Endodermal cell (in vitro differentiated cells): ENCODE measurements at places on chromosomes 4 and X. TPM values are rescaled to one million over a fixed set of nuclear protein-coding genes. Genes with fewer than 3 reads are reported as not detected.

GRCh38 chr4:42927946-42928345, 35.4 kb downstream of the GRXCR1 start:
- DNase-seq: no peak

DNA sequence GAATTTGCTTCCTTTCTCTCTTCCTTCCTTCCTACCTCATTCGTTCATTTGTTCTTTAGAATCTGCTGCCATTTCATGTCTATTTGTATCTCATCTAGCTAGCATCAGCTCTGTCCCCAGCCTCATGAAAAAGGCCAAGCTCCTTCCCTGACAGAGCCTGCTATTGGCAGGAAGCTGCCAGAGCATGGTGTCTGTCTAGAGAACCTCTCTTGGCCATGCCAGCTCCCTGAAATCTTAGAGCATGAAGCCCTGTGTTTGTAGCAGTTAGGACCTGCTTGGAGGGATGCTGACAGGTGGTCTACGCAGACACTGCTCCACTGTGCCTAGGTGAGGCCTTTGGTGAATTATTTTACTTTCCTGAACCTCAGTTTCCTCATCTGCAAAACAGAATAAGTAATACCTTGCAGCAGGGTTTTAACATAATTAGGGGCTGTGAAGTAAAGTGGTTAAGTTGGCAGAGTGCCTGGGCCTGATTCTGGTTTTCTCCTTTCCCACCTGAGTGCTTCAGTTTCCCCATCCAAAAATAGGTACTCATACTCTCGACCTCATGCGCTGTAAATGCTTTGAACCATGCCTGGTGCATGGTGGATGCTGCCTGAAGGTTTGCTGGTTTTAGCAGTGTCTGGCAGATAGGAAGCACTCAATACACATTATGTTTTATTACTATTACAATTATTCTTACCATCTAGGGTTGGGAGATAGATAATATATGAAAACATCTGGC, 4.7 kb downstream of the PTTG2 start:
- no peak for DNase-seq

DNA sequence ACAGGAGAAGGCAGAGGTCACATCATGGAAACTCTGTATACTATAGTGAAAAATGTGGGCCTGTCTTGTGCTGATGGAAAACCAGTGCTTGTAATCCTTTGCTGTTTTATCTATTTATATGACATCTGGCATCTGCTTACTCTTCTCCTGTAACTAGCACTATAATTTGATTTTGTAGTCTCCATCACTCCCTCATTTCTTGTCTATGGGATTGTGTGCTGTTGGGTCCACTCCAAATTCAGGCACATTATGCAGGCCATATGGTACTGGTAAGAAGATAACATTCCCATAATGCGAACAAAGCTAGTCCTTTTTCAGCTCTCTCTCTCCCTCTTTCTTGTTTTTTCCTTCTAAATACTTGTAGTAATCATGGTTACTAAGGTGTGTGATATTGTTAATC, 581.2 kb upstream of the IGFBP7 start:
- no peak for DNase-seq

- peak; percentile 84 for DNase-seq
These were observed 33.9 kb upstream of the HPF1 start for GRCh38 chr4:169791527-169792156.

- DNase-seq: no peak
These were observed 36.6 kb downstream of the SYTL4 start for GRCh38 chrX:100695302-100695701.

DNA sequence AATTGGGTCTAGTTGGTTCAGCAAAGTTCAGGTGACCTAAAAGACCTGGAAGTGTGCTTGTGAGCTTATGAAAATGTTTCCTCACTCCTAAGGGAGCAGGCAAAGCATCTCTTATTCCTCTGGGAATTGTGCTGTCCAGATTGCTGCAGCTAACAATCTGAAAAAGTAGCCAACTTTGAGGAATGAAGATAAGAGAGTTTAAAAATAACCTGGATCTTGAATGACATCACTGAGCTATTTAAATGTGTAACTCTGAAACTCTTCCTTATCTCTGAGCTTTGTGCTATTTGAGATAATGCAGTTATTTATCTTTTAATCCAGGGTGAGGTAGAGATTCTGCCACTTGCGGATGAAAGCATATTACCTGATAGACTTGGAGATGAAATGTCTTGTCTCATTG, 384.8 kb downstream of the PPP4R3C start:
- DNase-seq: no peak

CRLF2 gene
- total RNA-seq: 0.14 TPM in 1 of 2 replicates, not detected in the other

- DNase-seq: peak; percentile 75
These were observed 4.3 kb downstream of the MGST2 start for GRCh38 chr4:139669890-139670289.

GRCh38 chrX:9532349-9532748, 67.5 kb downstream of the TBL1X start:
- DNase-seq: no peak

KIT gene
- total RNA-seq: 119 and 135 TPM in 2 replicates

DNA sequence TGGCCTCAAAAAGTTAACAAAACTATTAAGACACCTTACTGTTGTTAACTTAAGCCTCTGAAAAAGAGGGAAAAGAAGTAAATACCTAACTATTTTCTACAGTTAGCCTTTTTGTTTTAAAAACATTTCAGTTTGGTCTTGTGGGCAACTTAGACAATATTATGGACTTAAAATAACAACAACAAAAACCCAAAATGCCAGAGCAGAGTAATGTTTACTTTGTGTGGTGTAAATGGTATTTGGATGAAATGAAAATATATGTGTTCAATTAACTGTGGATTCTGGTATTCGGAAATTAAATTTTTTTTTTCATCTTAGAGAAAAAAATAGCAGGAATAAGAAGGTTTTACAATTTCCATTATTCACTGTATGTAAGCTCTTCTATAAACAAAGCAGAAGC, 79.6 kb upstream of the NPNT start:
- DNase-seq: no peak
